ENCODE measurements at places on chromosomes 3 and 15. TPM values are rescaled to one million over a fixed set of nuclear protein-coding genes. Genes with fewer than 3 reads are reported as not detected.
A peak's percentile ranks its signal among the peaks of the same experiment; 100 is the strongest.

DNA sequence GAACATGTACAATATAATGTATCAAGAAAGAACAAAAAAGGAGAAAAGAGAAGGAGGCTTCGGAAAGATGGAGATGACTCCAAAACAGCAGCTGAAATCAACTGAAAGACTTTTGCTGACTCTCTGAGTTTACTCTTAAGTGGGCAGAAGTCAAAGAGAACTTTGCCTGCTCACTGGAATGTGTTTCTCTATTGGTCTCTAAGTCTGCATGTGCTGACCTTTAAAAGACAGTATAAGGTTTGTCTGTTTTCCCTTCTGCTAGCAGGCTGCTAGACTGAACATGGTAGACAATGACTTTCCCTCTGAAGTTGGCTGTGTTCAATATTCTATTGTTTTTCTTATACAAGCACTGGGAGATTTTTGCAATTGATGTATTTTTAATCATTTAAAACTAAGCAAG is 7.2 kb upstream of the MAP4 start:
- peak overlapping the region; percentile 65 for H3K27ac ChIP-seq
- H3K4me1 ChIP-seq, result peaks cover 87% of the 10 kb centered on the region
- H3K27me3 ChIP-seq, result no peaks in the 10 kb centered on the region
- no peaks in the 10 kb centered on the region for H3K36me3 ChIP-seq
- DNase-seq, result no peak
- no peak overlapping the region for H3K4me3 ChIP-seq

DNA sequence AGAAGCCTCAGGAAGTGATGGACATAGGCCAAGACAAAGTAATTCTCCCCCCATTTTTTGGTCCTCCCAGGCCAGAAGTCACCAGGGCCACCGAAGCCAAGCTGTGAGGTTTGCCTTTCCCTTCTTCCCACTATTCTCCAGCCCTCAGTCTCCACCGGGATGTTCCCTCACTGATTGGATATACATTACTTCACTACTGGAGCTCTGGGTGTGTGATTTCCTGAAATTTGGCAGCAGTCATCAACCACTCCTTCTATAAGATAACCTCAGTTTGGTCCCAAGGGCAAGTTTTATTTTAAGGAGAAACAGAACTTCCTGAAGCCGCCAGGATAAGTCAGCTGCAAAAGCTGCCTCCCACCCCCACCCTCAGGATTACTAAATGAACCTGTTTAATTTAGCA is 11.3 kb downstream of the SLCO2A1 start:
- DNase-seq, result no peak
- H3K27me3 ChIP-seq, result no peaks in the 10 kb centered on the region
- H3K27ac ChIP-seq, result no peak overlapping the region
- no peaks in the 10 kb centered on the region for H3K36me3 ChIP-seq
- H3K4me1 ChIP-seq, result peaks cover 12% of the 10 kb centered on the region

GRCh38 chr3:78967061-78967460 is 800.7 kb downstream of the ROBO1 start:
- H3K4me3 ChIP-seq, result no peak overlapping the region
- no peaks in the 10 kb centered on the region for H3K27me3 ChIP-seq
- H3K4me1 ChIP-seq, result no peaks in the 10 kb centered on the region
- no peaks in the 10 kb centered on the region for H3K36me3 ChIP-seq
- H3K27ac ChIP-seq, result no peak overlapping the region
- DNase-seq, result no peak

- no peaks in the 10 kb centered on the region for H3K36me3 ChIP-seq
- H3K4me1 ChIP-seq, result peaks cover 7% of the 10 kb centered on the region
- no peak overlapping the region for H3K27ac ChIP-seq
- no peak for DNase-seq
Observed at GRCh38 chr3:64971602-64972001, 283.8 kb upstream of the ADAMTS9 start.

Gene CYP1A2
- not detected for total RNA-seq

Gene SNRK
- total RNA-seq, result 23.1 TPM

DNA sequence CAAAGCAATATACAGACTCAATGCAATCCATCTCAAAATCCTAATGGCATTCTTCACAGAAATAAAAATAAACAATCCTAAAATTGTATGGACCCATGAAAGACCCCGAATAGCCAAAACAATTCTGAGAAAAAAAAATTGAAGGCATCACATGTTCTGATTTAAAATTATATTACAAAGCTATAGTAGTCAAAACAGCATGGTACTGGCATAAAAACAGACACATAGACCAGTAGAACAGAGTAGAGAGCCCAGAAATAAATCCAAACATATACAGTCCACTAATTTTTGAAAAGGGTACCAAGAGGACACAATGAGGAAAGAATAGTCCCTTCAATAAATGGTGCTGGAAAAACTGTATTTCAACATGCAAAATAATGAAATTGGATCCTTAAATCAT is 70.4 kb upstream of the THRB start:
- H3K4me3 ChIP-seq, result no peak overlapping the region
- H3K4me1 ChIP-seq, result no peaks in the 10 kb centered on the region
- no peak for DNase-seq
- no peak overlapping the region for H3K27ac ChIP-seq

DNA sequence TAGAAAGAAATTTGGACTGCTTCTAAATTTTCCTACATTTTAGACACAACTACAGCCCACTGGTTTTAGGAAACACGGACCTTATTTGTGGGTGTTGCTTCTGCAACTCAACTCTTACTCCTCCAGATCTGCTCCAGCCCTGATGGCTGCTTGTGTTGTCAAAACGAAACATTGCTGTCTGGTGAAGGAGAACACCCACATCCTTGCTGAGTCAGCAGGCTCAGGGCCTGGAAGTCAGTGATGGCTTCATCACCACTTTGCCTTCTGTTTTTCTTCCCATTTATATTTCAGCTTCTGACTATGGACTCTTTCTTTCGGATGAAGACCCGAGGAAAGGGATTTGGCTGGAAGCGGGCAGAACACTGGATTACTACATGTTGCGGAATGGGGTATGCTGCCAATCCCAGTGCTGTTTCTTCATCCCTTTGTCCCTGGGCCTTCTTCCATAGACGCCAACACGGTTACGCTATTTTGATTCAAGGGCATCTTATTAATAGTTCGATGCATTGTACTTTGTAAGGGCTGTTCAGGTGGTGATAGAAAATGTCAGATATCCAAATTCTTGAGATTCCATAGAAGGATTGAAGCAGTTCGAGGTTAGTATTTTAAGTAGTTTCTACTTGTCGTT is 392.6 kb upstream of the TPM1 start:
- no peak overlapping the region for H3K4me3 ChIP-seq
- peaks cover 23% of the 10 kb centered on the region for H3K4me1 ChIP-seq
- no peak for DNase-seq
- peak overlapping the region; percentile 50 for H3K27ac ChIP-seq
- H3K27me3 ChIP-seq, result no peaks in the 10 kb centered on the region

GRCh38 chr3:16289144-16289889 is 24.3 kb downstream of the OXNAD1 start:
- no peak for DNase-seq
- no peak overlapping the region for H3K4me3 ChIP-seq
- H3K27me3 ChIP-seq, result no peaks in the 10 kb centered on the region
- H3K36me3 ChIP-seq, result no peaks in the 10 kb centered on the region

DNA sequence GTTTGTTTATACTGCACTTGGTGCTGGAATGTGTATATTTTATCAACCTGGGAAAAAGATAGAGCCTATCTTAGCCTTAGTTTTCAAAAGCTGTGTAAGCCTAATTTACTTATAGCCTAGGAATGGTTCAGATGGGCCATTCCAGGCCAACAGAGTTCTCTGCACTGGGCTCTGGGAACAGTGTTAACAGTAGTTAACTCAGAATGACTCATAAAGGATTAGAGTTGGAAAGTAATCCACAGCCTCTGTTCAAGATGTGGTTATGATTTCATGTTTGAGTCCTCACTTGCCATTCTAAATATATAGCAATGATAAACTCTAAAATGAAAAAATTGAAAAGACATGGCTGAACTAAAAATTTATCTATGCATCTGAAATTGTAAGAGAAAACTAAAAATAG is 22.6 kb upstream of the PEX5L start:
- H3K4me3 ChIP-seq, result no peak overlapping the region
- H3K4me1 ChIP-seq, result no peaks in the 10 kb centered on the region
- DNase-seq, result no peak
- no peak overlapping the region for H3K27ac ChIP-seq
- no peaks in the 10 kb centered on the region for H3K36me3 ChIP-seq
- peaks cover 3% of the 10 kb centered on the region for H3K27me3 ChIP-seq

DNA sequence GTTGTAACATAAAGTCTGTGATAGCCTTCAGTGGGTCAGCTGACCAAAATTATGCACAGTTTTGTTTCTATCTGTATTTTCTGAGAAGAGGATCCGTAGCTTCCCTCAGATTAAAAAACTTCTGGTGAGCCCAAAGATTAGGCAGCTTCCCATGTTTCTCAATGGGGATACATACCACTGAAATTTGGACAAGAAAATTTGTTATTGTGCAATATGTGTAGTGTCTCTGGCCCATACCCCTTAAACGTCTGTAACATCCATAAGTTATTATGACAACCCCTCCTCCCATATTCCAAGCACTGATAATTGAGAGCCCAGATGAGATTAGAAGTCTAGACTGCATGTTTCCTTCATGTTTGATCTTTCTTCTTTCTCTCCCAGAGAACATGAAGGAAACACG is 1.9 kb upstream of the MITF start:
- H3K36me3 ChIP-seq, result no peaks in the 10 kb centered on the region
- H3K4me1 ChIP-seq, result peaks cover 44% of the 10 kb centered on the region
- no peaks in the 10 kb centered on the region for H3K27me3 ChIP-seq
- DNase-seq, result no peak

Gene XCR1
- not detected for total RNA-seq

GRCh38 chr3:197030379-197031314 is 1.0 kb upstream of the MELTF start:
- DNase-seq, result no peak
- H3K4me1 ChIP-seq, result peaks cover 42% of the 10 kb centered on the region
- H3K27me3 ChIP-seq, result peaks cover 17% of the 10 kb centered on the region
- no peaks in the 10 kb centered on the region for H3K36me3 ChIP-seq

Gene NGLY1
- total RNA-seq, result 27.7 TPM

Gene CDHR4
- not detected for total RNA-seq

DNA sequence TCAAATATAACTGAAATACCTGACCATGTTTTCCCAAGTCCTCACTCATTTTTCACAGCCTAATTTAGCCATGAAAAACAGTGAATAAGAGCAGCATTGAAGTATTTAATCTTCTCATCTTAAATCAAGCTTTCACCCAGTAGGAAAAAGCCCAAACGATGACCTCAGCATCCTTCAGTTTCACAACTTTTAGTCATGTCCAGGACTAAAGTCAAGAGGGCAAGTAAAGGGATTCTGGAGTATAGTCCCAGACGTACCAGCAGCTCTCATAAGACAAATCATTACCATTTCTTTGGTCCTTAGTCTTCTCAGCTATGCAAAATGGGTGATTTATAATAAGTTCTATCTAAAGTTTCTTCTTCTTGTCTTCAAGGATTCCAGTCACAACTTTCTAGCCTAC is 237.3 kb downstream of the IL5RA start:
- no peak overlapping the region for H3K4me3 ChIP-seq
- no peak overlapping the region for H3K27ac ChIP-seq
- H3K27me3 ChIP-seq, result no peaks in the 10 kb centered on the region
- no peaks in the 10 kb centered on the region for H3K36me3 ChIP-seq

Gene SLC25A36
- 67.7 TPM for total RNA-seq

DNA sequence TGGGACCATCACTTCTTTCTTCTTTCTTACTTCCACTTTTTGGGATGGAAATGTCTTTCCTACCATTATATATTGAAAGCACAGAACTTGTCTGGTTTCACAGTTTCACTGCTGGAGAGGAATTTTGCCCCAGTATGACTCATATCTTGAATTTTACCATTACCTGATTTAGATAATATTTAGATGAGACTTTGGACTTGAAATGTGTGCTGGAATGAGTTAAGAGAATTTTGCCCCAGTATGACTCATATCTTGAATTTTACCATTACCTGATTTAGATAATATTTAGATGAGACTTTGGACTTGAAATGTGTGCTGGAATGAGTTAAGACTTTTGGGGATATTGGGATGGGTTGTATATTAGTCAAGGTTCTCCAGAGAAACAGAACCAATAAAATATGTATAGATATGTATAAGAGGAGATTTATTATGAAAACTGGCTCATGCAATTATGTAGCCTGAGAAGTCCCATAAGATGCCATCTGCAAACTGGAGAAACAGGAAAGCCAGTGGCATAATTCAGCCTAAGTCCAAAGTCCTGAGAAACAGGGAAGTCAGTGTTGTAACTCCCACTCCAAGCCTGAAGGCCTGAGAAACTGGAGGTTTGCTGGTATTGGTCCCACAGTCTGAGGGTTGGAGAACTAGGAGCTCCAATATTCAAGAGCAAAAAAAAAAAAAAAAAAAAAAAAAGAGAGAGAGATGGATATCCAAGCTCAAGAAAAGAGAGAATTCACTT is 1029.2 kb downstream of the EPHA3 start:
- no peaks in the 10 kb centered on the region for H3K27me3 ChIP-seq
- no peak overlapping the region for H3K27ac ChIP-seq
- H3K4me3 ChIP-seq, result no peak overlapping the region
- no peaks in the 10 kb centered on the region for H3K36me3 ChIP-seq
- no peaks in the 10 kb centered on the region for H3K4me1 ChIP-seq
- no peak for DNase-seq

GRCh38 chr3:44674211-44674610 is 25.7 kb downstream of the ZNF35 start:
- no peaks in the 10 kb centered on the region for H3K4me1 ChIP-seq
- H3K27me3 ChIP-seq, result no peaks in the 10 kb centered on the region
- H3K27ac ChIP-seq, result no peak overlapping the region
- no peaks in the 10 kb centered on the region for H3K36me3 ChIP-seq
- no peak for DNase-seq
- H3K4me3 ChIP-seq, result no peak overlapping the region

DNA sequence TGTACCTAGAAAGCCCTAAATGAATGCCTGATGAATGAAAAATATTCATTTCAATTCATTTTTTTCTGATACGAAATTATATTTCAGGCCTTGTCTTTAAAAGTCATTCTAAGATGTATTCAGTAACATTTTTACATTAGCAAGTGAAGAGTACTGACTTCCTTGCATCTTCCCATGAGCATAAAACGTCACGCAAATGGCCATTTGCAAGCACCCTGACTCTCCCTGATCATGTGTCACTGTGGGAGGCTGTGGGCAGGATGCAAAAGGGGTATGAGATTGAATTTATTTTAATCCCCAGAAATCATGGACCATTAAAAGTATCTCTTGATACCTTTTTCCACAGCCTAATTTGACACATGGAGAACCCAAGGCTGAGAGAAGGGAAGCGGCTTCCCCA is 105.0 kb downstream of the BDH1 start:
- no peaks in the 10 kb centered on the region for H3K27me3 ChIP-seq
- H3K27ac ChIP-seq, result no peak overlapping the region
- no peak for DNase-seq
- H3K4me1 ChIP-seq, result peaks cover 2% of the 10 kb centered on the region

Gene CHCHD4
- total RNA-seq, result 37.6 TPM

Gene SAXO2
- total RNA-seq, result 2.6 TPM

Data from left ventricle myocardium inferior (tissue), 1 donor.